ENCODE measurements at places on chromosomes 16 and 17.

DNA sequence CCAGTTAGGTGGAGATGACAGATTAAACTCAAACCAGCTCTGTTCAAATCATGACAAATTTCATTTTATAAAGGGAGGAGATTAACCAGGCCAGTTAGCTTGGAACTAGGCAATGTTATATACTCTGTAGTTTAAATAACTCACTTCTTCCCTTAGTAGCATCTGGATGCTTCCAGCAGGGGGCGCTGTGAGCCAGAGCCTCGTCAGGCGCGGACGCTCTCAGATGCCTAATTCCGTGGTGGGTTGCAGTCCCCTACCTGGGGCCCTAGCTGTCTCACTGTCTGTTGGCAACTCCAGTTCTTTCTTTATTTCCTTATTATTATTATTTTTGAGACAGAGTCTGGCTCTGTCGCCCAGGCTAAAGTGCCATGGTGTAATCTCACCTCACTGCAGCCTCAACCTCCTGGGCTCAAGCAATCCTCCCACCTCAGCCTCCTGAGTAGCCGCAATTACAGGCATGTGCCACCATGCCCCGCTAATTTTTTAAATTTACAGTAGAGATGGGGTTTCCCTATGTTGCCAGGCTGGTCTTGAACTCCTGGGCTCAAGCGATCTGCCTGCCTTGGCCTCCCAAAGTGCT lies 17.3 kb upstream of the WFDC1 start:
- peak; percentile 76 for DNase-seq
- no peaks in the 10 kb centered on the region for H3K36me3 ChIP-seq
- H3K27me3 ChIP-seq: no peaks in the 10 kb centered on the region
- H3K27ac ChIP-seq: no peak overlapping the region
- peaks cover 17% of the 10 kb centered on the region for H3K4me1 ChIP-seq

GRCh38 chr16:47503936-47504335 lies 42.8 kb downstream of the PHKB start:
- no peaks in the 10 kb centered on the region for H3K4me1 ChIP-seq
- DNase-seq: no peak
- H3K4me3 ChIP-seq: no peak overlapping the region
- no peak overlapping the region for H3K27ac ChIP-seq

DNA sequence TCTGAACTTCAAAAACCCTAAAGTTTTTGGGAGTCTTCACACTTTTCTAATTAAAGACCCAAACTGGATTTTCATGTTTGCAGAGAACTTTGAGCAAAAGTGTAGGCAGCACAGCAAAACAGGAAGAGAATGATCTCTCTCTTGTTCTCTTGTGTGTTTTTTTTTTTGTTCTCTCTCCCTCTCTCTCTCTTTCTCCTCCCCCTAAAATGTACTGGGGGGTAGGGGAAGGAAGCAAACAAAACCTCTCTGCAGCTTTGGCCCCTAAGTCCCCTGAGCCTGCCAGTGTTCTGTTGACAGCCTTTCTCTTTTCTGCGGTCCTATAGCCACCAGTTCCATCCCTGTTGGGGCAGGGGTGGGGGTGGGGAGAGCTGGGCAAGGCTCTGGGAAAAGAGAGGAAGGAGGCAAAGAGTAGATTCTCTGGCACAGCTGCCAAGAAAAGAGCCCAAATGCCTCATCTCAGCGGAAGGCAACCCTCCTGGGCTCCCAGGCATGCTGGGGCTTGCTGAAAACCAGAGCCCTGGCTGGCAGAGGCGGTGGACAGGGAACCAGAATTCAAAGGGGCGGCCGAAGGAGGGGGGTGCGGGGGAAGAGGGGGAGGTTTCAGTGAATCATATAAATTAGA lies 295.3 kb downstream of the SOX9 start:
- H3K27ac ChIP-seq: peak overlapping the region; percentile 66
- no peak overlapping the region for H3K4me3 ChIP-seq
- no peaks in the 10 kb centered on the region for H3K27me3 ChIP-seq
- H3K4me1 ChIP-seq: peaks cover 1% of the 10 kb centered on the region

DNA sequence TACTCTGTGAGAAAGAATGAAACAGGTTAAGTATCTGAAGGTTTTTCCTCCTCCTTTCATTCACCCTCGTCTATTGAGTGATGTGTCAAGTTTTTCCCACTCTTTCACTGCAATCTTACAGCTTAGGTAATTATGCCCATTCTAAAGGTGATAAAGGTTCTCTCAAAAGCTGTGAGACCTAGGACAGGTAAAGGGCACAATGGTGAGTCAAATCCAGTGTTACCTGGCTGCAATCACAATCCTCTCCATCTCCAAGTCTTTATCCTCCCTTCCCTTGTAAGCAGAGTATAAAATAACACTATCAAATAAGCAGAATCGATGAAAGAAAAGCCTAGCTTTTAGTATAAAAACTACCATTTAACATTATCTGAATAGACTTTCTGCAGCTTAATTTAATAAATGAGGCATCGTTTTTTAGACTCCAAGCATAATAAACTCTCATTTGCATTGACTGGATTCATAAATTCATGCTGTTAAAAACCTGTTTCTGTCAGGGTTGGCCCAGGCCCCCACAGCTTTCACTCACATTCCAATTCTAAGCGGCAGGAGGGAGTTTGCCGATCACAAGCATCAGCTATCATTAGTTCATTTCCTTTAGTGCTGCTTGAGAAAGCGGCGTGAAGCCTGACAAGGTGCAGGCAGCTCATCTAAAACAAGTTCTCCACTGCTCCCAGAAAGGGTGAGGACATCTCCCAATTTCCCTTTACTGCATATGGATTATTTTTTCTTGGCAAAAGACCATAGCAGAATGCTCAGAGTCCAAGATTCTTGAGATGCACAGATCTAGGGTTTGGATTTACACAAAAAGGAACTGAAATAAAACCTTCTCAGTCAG lies 67.8 kb downstream of the CDH8 start:
- H3K27me3 ChIP-seq: no peaks in the 10 kb centered on the region
- no peaks in the 10 kb centered on the region for H3K36me3 ChIP-seq
- H3K4me3 ChIP-seq: no peak overlapping the region
- H3K27ac ChIP-seq: no peak overlapping the region
- H3K4me1 ChIP-seq: no peaks in the 10 kb centered on the region

GRCh38 chr16:27950206-27950887 lies 113.2 kb downstream of the GSG1L start:
- H3K4me3 ChIP-seq: no peak overlapping the region
- peaks cover 3% of the 10 kb centered on the region for H3K4me1 ChIP-seq
- no peak overlapping the region for H3K27ac ChIP-seq
- no peak for DNase-seq
- no peaks in the 10 kb centered on the region for H3K27me3 ChIP-seq

DNA sequence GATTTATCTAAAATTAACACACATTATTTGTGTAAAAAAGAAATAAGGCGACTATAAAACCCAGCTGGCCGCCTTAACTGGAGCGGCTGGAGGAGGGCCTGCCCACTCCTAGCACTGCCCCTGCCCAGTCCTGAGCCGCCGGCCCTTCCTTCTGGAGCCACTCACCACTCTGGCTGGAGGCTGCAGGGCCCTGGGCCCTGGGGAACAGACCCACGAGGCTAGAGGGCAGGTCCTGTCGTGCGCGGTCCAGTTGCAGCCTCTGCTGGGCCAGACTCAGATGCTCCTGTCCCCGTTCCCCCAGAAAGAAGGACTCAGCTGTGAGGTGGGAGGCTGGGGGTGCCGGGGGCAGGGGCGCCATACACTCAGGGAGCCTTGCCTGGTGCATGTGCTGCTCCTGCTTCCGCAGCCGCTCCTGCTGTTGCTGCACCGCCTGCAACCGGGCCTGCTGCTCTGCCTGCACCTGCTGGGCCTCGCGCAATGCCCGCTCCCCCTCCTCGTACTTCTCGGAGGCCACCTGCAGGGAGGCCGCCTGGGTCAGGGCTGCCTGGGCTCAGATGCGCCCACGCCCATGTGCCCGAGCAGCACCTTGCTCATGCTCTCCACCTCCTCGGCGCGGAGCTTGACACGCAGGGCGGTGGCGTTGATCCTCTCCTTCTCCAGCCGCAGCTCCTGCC lies 9.0 kb upstream of the MRPL38 start:
- H3K4me3 ChIP-seq: peak overlapping the region; percentile 52
- peaks cover 7% of the 10 kb centered on the region for H3K36me3 ChIP-seq
- DNase-seq: no peak

GRCh38 chr17:38687286-38687685 lies 12.5 kb upstream of the EPOP start:
- no peak overlapping the region for H3K27ac ChIP-seq
- DNase-seq: no peak
- no peaks in the 10 kb centered on the region for H3K36me3 ChIP-seq
- no peaks in the 10 kb centered on the region for H3K27me3 ChIP-seq
- H3K4me3 ChIP-seq: no peak overlapping the region

DNA sequence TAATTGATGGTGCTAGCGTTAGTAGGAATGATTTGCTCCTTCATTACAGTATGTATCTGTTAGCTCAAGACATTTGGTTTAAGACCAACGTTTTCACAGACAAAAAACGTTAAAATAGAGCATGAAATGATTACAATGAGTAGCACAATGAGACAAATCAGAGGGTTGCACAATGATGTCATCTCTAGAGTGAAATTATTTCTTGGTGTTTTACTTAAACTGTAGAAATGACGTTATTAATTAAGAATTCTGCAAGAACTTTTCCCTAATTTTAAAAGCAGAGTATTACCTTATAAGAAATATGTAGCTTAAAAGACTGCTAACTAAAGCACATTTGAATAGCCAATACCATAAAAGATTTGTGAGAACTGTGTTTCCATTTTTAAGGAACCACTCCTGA lies 373.4 kb upstream of the KIF2B start:
- H3K4me1 ChIP-seq: no peaks in the 10 kb centered on the region
- H3K27me3 ChIP-seq: no peaks in the 10 kb centered on the region
- DNase-seq: no peak
- no peak overlapping the region for H3K27ac ChIP-seq
- no peak overlapping the region for H3K4me3 ChIP-seq

DNA sequence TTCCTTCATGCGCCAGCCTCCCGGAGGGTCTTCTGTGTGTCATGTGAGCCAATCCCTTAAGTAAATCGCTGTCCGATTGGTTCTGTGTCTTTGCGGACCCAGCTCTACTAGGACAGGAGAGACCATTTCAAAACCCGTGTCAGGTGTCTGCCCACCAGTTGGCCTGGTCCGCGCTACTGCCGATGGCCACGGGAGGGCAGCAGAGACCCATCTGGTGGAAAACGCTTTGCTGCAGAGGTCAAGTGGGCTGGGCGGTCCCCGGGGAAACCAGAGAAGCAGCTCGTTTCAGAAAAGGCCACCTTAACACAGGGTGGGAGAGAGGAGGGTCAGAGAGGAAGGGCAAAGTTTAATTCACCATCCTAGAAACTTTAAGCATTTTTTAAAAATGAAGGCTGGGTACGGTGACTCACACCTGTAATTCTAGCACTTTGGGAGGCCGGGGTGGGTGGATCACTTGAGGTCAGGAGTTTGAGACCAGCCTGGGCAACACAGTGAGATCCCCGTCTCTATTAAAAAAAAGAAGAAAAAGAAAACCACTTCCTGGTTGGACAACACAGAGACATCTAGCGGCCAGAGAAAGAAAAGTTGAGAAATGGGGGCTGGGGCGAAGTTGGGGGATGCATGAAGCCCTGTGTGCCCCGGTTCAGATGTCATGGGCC lies 2.8 kb upstream of the CIBAR2 start:
- no peaks in the 10 kb centered on the region for H3K36me3 ChIP-seq
- H3K4me1 ChIP-seq: peaks cover 10% of the 10 kb centered on the region
- no peak overlapping the region for H3K4me3 ChIP-seq
- peak; percentile 83 for DNase-seq
- no peak overlapping the region for H3K27ac ChIP-seq

- DNase-seq: no peak
- peaks cover 4% of the 10 kb centered on the region for H3K4me1 ChIP-seq
- H3K27ac ChIP-seq: no peak overlapping the region
- no peaks in the 10 kb centered on the region for H3K27me3 ChIP-seq
- no peaks in the 10 kb centered on the region for H3K36me3 ChIP-seq
Observed at GRCh38 chr16:7508656-7509055, 176.0 kb downstream of the RBFOX1 start.

DNA sequence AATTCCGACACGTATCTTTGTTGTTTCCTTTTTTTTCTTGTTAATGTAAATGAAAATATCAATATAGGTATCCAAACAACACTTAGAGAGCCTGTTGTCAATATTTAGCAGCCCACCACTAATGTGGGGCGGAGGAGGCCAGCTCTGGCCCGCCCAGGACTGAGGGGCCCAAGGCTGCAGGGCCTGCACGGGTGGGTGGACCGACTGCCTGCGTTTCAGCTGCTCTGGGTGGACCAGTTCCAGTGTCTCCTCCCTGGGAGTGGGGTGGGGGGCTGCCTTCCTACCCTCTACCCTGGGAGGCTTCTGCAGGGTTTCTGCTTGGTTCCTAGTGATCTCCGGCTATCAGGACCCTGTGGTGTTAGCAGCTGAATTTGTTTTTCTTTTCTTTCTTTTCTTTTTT lies 15.9 kb upstream of the ADGRG1 start:
- no peak overlapping the region for H3K4me3 ChIP-seq
- no peaks in the 10 kb centered on the region for H3K27me3 ChIP-seq
- DNase-seq: no peak
- H3K27ac ChIP-seq: no peak overlapping the region

GRCh38 chr17:6021011-6021400 lies 49.2 kb upstream of the WSCD1 start:
- H3K4me3 ChIP-seq: no peak overlapping the region
- no peak overlapping the region for H3K27ac ChIP-seq
- DNase-seq: no peak
- no peaks in the 10 kb centered on the region for H3K27me3 ChIP-seq
- no peaks in the 10 kb centered on the region for H3K36me3 ChIP-seq
- peaks cover 12% of the 10 kb centered on the region for H3K4me1 ChIP-seq

GRCh38 chr17:28113269-28113668 lies 70.8 kb downstream of the NLK start:
- H3K36me3 ChIP-seq: no peaks in the 10 kb centered on the region
- H3K27ac ChIP-seq: no peak overlapping the region
- no peak overlapping the region for H3K4me3 ChIP-seq
- no peak for DNase-seq

DNA sequence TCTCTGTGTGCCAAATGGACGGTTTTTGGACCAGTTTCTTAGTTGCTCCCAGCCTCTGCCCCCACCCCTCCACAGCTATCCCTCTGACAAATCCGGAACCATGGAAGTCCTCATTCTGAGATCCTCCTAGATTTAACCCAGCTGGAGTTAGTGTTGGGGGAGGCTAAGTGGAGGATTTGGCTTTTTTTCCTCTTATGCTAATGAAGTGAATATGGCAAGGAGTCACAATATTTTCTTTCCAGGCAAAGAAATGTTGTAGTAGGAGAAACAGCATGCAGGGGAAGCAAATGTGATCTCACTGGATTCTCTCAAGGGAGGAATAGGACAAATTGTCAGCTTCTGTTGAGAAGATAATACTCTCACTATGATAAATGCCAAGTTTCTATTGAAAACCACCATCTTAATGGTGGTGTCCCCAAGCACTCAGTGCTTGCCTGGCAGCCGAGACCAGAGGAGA lies 159.5 kb downstream of the MSI2 start:
- DNase-seq: no peak
- H3K27me3 ChIP-seq: no peaks in the 10 kb centered on the region
- H3K4me3 ChIP-seq: no peak overlapping the region
- peaks cover 37% of the 10 kb centered on the region for H3K36me3 ChIP-seq
- no peak overlapping the region for H3K27ac ChIP-seq
- H3K4me1 ChIP-seq: peaks cover 15% of the 10 kb centered on the region

- H3K4me1 ChIP-seq: peaks cover 5% of the 10 kb centered on the region
- H3K36me3 ChIP-seq: no peaks in the 10 kb centered on the region
- no peak overlapping the region for H3K27ac ChIP-seq
Observed at GRCh38 chr17:14471052-14471451, 170.2 kb downstream of the HS3ST3B1 start.

Data from neuronal stem cell (in vitro differentiated cells).